ENCODE measurements at places on chromosomes 7 and 10.

DNA sequence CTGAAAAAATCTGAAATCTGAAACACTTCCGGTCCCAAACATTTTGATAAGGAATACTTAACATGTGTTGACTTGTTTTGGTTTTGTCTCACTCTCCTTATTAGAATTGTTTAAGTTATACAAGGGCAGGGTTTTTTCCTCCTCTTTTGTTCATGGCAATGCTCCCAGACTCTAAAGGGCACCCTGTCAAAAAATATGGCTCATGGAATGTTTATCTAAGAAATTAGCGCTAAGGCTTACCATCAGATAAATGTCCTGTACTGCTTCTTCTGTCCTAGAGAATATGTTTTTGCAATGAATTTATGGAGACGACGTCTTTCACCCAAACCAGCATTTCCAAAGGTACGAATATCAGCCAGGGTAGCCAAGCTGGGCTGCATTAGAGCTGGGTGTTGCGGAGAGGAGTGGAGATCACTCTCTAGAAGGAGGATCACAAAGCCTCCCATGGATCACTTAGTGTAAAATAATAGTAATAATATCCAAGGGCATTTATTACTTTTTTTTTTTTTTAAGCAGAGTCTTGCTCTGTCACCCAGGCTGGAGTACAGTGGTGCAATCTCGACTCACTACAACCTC, 46.8 kb downstream of the ERLIN1 start:
- DNase-seq, result no peak

DNA sequence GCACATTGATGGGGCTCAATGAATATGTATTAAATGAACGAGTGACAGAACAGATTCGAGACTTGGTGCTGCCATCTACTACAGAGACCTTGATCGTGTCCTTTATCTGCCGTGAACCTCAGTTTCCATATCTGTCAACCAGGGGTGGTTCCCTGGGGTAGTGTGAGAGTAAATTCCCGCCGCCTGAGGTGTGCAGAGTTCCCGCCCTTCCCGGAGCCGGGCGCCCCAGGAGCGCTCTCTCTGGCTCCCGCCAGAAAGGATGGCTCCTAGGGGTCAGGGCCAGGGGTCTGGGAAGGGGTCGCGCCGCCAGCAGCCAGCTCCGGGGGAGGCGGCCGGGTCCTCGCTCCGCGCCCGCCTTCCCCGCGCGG, 333 bp upstream of the PLCE1 start:
- no peak for DNase-seq

GRCh38 chr10:107442035-107442505, 277.6 kb upstream of the SORCS1 start:
- DNase-seq, result no peak

GRCh38 chr10:5524641-5525560, at the start of gene CALML3:
CALML3 (plus strand) TSS chr10:5524961; CDS start chr10:5525086, 125 bp downstream.
- no peak for DNase-seq

GRCh38 chr7:27670676-27671075, 8.0 kb upstream of the HIBADH start:
- DNase-seq, result no peak

- no peak for DNase-seq
These were observed 139.2 kb downstream of the SLIT1 start for GRCh38 chr10:97046456-97047082.

DNA sequence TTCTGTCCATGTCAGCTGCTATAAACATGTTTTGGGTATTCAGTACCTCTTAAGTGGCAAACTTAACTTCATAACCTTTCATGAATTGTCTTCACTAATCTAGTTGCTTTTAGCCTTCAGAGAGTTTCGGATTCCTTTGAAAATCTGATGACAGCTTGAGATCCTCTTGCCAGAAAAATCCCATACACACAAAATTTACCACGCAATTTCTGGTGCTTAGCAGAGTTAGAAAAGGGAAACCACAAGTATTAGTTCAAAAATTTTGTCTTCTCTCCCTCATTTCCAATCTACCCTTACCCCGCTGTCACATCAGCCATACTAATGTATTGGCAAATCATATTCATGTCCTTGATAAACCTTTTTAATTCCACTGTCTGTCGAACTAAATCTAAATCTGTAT, 72.7 kb upstream of the TMEM106B start:
- no peak for DNase-seq

DNA sequence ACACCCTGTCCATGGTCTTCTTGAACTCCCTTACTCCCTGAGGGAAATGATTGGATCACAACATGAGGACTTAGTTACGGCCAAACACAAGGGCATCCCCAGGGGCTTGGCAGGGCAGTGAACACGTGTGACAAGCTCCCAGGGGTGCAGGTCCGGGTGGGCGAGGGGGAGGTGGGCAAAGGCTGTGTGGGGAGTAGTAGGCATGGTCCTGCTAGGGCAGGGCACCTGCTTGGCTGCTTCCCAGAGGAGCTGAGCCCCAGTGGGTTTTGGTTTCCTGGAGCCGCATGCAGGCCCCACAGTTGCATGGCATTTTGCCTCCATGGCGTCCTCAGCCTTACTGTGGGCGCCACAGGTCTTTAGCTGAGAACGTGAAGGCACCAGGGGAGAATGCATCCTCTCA, 46.6 kb upstream of the ZNF32 start:
- DNase-seq, result no peak

DNA sequence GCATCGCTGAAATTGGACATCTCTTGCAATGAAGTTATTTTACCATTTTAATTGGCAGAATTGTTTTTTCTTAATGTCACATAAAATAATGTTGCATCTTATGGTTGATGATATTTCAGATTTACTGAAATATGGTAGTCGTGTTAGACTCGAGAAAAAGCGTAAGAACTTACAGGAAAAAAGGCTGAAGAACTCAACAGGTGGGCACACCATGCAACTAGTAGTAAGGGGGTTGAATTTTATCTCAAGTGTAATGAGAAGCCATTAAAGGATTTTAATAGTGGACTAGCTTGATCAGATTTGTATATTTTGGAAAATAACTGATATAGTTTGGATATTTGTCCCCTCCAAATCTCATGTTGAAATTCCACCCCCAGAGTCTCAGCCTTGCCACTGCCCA, 41.1 kb downstream of the MSRB2 start:
- DNase-seq, result no peak

DNA sequence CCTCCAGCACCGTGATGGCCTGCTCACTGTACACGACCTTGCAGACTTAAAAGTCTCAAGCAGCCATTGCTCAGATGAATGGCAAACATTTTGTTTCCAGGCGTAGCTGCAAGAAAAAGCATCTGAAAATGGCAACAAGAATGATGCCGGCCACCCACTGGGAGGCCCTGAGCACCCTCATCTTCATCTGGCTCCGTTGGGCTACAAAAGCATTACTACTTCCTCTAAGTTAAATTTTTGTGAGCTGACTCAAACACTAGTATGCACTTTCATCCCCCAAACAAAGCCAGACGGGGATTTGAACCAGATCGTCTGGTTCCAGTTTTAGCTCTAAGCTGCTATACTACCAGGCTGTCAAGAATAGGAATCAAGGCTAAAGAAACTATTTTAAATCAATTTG, 116.6 kb upstream of the CDK1 start:
- no peak for DNase-seq

- no peak for DNase-seq
These were observed 252.9 kb downstream of the MAD1L1 start for GRCh38 chr7:1979591-1980560.

DNA sequence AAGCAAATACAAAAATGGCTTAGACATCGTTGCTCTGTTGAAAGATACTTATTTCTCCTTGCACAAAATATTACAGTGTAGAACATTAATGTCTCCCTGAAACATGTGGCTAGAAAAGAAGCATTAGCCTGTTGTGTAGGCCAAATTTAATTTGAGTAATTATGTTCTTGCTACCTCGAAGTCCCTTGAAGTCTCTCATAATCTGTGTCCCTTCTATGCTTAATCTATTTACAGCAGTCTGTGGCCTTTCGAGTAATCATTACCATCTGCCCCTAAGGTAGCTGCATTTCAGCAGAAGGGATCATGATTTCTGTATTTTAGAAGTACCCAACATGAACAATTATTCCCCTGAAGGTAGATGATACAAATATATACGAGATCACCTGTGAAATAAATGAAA, 615.2 kb downstream of the GRM8 start:
- DNase-seq, result no peak

- DNase-seq, result no peak
These were observed 509.5 kb downstream of the CCSER2 start for GRCh38 chr10:84837877-84838276.

- no peak for DNase-seq
These were observed 22.2 kb upstream of the BAIAP2L1 start for GRCh38 chr7:98423043-98423442.

DNA sequence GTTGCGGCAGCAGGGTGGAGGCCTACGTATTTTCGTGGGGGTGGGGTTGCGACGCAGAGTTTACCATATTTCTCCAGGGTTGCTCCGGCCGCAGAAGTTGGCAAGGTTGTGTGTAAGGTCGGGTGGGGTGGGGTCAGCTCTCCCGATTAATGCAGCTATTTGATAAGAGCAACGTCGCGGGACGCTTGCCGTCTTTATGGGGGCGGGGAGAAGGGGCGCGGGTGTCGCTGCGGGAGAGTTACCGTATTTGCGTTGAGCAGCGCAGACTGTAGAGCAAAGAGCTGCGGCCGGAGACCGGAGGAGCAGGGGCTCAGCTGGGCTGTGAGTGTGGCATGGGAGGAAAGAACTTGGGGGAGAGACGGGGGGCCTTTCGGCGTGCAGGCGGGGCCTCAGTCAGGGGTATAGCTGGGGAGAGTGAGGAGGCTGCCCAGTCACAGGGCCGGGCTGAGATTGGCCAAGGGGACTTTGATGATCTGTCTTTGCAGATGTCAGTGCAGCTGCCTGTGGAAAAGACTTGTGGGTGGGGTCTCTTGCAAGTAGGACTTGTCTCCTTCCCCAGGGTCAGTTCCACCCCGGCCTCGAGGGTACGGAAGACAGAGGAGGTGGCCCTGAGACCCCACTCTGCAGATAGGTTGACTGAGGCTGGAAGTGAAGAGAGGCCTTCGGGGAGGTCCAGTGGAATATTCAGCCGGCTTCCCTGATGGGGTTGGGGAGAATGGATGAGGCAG, 26.6 kb downstream of the ZNF775 start:
- DNase-seq, result peak; percentile 59

GRCh38 chr7:2540641-2541051, 14.7 kb downstream of the BRAT1 start:
- no peak for DNase-seq

DNA sequence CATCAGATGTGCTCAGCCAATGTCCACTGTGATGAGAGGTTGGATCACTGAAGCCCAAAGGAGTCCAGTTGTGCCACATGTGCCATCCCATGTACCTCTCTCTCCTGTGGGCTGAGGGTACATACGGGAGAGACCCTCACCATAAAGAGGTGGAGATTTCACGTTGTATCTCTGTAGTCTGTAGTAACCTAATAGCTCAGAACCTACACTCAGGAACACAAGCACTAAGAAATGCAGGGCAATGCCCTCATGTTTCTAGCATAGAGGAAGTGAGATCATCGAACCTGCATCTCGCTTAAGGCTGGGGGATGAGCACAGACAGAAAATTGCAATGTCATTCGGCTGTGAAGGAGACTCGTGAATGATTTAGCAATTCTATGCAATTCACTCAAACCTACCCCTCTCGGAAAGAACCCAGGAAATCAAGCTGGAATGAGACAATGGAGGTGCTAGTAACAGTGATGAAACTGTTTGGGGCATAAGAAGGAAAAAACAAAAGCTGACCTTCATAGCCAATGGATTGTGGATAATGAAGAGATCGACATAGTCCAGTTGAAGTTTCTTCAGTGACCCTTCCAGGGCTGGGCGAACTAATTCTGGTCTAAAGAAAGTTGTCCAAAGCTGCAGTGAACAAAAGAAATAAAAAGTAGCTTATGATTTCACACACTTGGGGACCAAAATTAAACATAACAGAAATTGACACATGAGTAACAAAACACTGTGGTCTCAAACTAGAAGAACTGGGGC, 80.3 kb upstream of the UCN3 start:
- no peak for DNase-seq

- DNase-seq, result peak; percentile 90
These were observed 390.0 kb downstream of the TNS3 start for GRCh38 chr7:47191876-47192291.

GRCh38 chr10:99917963-99918825, 91.6 kb downstream of the DNMBP start:
- peak; percentile 65 for DNase-seq

DNA sequence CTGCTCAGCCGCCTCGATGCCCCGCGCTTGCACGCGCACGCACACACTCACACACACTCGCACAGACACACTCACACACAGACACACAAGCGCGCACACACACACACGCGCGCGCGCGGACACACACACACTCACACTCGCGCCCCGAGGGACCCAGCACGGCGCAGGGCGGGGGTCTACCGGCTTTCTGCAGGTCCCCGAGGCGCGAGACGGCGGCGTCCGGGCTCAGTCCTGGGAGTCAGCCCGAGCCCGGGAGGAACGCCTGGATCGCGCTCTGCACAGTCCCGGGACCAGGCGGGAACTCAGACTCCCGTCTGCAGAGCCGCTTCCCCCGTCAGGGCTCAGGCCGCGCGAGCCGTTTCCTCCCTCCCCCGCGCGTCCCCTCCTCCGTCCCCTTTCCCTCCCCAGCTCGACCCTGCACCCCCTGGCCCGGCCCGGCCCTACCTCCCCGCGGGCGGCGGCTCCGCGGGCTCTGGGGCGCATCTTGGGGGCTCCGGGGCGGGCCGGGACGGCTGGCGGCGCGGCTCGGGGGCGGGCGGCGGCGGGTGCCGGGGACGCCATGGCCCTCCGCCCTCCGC, 464 bp downstream of the DENND2A start:
- DNase-seq, result no peak

DNA sequence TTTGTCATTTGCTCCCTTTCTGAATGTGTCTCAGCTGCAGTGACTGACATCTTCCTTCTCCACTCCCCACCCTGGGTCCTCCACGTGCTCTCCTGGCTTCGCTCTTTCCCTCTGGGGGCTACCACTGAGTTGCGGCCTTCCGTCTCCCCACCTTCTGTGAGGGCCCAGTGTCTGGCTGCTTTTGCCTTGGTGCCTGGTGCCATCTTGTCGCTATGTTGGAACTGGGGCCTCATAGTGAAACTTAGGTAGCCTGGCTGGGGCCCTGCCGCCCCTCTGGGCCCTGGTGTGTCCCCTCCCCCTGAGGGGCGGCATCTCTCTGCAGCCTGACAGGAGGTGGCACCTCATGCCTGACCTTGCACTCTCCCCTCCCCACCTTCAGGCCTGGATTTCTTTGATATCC, 144.1 kb downstream of the ANLN start:
- no peak for DNase-seq

- DNase-seq, result no peak
These were observed 74.6 kb downstream of the ATRNL1 start for GRCh38 chr10:115167751-115168150.

Data from colonic mucosa (tissue), 4 donors.